ENCODE measurements at places on chromosomes 1 and 21.

DNA sequence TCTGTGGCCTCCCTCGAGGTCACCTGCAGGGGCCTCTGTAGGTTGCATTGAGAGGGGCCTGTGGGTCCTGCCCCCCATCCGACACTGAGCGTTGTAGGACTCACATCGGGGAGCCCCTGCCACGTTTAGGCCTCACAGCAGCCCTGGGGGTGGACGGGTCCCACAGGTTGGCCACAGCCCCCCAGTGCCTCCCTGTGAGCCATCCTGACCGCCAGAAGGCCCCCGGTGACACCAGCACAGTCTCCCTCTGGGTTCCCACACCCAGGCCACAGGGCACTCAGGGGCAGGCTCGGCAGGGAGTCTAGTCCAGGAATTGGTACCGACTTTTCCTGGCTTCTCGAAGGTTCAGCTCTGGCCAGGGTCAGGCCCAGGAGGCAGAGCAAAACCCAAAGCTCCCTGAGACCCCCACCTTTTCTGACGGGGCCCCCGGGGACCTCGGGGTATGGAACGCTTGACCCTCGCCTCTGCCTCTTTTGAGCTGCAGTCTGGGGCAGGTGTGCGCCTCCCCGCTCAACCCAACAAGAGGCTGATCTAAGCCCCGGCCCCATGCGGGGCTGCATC, 13.9 kb upstream of the POFUT2 start:
- no peak for DNase-seq

- DNase-seq, result no peak
Measured at GRCh38 chr1:85203573-85204171, 2.9 kb upstream of the SYDE2 start.

- DNase-seq, result no peak
Measured at GRCh38 chr1:11391886-11392285, 87.1 kb upstream of the DISP3 start.

DNA sequence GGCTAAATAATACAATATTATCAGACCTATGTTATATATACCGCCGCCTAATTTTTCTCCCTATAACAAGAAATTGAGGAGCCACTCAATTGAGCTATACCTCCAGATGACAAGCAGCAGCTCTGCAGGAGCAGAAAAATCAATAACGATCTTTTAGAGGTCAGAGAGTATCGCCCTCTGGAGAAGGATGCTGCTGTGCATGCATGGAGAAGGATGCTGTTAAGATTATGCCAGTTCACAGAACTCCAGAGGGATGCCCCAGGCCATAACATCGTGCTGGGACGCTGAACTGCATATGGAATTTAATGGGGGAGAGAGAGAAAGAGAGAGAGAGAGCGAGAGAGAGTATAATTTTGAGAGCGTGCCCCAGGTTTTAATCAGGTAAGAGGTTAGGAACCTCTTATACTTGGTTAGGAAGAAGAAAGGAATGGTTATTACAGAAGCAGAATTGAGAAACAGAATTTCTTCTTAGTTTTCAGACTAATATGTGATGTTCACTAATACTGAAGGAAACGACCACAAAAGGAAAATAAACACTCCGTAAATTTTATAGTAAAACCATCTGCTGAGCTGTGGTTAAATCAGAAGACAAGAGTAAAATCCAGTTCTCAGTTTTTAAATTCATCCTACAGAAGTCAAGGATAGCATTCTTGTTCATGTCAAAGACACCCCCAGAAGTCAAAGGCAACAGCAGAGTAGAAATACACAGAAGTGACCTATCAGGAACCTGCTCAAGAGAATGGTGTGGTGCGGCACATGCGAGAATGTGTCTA, 111.1 kb downstream of the SMYD2 start:
- no peak for DNase-seq

DNA sequence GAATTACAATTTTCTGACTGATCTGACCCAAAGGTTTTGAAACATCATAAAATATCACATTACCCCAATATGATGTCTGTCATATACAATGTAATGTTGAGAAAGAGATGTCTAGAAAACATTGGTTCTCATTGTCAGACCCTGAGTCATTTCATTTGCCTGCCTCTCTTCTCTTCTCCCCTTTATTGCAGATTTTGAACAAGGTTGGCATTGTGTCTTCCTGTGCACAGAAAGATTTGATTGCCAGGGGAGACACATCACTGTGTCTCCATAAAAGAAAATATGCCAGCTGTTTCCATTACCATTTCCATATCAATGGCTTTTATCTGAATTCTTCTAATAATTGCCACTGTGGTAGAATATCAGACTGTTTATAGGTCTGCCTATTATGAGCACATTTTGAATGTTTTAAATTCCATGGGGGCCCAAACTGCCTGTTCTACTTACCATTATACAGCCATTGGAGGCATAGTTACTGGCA, 65.6 kb downstream of the IFI44 start:
- DNase-seq, result no peak

- no peak for DNase-seq
Measured at GRCh38 chr1:222454782-222455181, 93.1 kb downstream of the HHIPL2 start.

- DNase-seq, result no peak
Measured at GRCh38 chr1:165490175-165490574, 45.2 kb upstream of the RXRG start.

DNA sequence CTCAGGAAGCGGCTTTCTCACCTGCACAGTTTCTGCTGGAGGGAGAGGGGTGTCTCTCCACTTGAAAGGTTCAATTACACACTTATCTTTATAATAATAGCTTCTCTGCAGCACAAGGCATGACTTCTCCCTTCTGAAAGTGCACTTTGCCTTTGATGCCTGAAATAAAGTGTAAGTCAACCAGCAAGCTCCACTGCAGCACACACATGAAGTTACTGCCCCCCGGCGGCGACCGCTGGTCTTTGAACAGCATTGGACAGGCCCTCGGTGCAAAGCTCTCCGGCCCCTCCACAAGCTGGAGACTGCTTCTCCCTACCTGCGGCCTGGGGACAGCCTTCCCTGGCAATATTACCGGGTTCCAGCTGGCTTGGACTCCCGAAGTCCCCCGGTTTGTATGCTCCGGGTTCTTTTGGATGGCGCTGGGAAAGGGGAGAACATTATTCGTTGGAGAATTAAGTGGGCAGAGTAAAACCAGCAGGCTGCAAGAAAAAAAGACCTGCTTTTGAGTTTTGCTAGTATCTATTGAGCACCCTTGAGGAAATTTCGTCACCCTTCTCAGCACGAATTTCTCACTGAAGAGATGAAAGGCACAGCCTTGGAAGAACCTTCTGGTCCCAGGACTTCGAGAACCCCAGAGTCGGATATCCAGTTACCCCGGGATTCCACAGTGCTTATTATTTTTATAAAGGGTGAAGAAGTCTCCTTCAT, 11.8 kb downstream of the RCAN1 start:
- DNase-seq, result peak; percentile 45

- DNase-seq, result no peak
Measured at GRCh38 chr1:153717330-153717729, 10.5 kb upstream of the INTS3 start.

GRCh38 chr1:39901464-39901713, 328 bp downstream of the MYCL start:
- no peak for DNase-seq

- DNase-seq, result no peak
Measured at GRCh38 chr1:222931023-222931422, 116.2 kb downstream of the DISP1 start.

DNA sequence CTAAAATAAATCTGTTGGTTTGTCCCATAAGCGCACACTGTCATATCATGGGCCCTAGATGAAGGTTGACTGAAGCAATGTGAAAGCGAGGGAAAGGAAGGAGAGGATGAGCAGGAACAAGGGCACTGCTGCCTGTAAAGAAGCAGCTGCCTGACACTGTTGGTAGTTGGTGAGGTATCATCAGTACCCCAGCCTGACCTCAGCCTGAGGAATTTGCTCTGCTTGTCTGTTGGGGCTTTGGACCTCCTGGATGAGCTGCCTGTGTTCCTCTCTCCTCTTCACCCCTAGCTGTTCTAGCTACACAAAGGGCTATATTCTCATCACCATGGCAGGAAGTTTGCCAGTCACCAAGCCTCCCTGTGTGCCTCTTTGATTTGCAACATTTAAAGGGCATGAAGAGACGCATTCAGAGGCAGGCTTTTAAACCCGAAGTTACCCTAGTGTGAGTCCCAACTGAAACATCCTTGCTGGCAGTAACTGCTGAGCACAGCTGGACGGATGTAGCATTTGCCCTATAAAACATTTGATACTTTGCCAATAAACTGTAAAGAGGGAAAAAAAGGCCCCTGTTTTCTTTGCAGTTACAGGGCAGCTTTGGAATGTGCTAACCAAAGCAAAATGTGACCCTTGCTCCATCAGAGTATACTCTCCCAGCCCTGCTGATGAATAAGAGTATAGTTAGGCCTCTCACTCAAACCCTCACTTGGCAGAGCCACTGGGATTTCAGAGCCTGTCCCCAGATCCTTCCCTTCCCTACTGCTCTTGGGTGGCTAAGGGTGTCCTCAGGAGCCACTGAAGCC, 22.2 kb upstream of the SPATA6 start:
- DNase-seq, result no peak

DNA sequence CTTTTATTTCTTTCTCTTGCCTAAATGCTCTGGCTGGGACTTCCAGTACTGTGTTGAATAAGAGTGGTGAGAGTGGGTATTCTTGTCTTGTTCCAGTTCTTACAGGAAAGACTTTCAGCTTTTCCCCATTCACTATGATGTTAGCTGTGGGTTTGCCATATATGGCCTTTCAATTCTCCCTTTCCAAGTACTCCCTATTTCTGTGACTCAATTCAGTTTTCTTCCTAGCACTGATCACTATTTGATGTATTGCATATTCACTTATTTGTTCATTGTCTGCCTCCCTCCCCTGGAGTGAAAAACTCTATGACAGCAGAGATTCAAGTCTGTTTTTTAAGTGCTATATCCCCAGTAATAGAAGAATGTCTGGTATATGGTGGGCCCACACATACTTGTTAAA, 618.2 kb upstream of the CAMK1G start:
- no peak for DNase-seq

DNA sequence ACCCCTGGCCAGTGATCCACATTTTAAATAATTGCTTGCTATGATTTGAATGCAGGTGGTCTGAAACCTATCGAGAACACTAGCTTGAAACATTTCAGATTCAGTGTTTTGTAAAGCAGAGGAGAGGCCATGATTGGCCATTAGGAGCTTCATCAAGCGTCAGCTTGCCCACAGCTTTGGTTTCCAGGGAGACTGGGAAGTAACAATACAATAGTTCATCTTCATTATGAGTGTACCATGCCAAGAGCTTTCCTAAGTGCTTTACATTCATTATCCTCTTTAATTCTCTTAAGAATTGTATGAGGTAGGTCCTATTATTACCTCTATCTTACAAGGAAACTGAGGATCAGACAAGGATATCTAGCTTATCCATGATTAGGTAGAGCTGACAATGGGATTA, 27.7 kb upstream of the ATP5PO start:
- no peak for DNase-seq

- DNase-seq, result no peak
Measured at GRCh38 chr1:19644681-19645410, 735 bp downstream of the NBL1 start.

DNA sequence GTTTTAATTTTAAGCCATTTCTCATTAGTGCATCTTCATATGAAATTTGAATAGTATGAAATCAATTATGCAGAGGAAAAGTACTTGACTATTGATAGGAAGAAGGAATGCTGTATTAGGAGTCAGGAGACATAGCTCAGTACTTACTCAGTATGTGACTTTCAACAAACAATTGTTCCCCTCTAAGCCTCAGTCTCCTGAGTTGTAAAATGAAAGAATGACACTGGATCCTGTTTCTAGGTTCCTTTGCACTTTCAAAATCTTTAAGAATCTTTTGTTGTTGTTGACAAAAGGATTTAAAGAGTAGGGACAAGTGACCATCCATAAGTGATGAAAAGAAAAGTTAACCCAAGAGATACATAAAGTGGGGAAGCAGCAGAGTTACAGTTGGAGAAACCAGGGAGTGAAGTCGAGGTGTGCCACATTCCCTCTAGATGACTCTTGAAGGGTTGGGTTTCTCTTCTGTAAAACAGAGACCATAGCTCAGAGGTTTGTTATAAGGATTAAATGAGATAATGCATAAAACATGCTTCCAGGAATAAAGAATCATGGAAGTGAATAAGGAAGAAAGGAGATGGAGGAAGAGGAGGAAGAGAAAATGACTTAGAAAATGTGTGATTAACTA, 105.7 kb upstream of the KCNJ15 start:
- DNase-seq, result no peak

DNA sequence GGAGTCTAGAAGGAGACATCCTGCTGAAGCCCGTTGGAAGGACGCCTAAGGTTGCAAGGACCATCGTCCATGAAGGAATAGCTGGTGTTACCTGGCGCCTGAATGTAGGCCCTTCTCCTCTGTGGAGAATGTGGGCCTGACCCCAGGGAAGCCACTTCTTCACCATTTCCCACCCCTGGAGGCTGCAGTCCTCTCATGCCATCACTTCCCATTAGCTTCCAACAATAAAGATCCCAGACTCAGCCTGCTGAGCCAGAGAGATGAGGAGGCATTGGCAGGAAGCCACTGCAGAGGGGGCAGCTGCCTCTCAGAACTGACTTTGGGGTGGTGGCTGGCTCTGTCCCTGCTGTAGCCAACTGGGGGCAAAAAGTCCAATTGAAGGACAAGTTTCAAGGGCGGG, 21.3 kb upstream of the KCNE2 start:
- no peak for DNase-seq

GRCh38 chr21:16514316-16514715, 784.5 kb downstream of the USP25 start:
- no peak for DNase-seq

- no peak for DNase-seq
Measured at GRCh38 chr1:230542054-230542453, 100.2 kb upstream of the COG2 start.

GRCh38 chr1:103783944-103784377, 34.3 kb downstream of the AMY1C start:
- no peak for DNase-seq

- DNase-seq, result no peak
Measured at GRCh38 chr1:37701051-37701450, 8.7 kb downstream of the CDCA8 start.

DNA sequence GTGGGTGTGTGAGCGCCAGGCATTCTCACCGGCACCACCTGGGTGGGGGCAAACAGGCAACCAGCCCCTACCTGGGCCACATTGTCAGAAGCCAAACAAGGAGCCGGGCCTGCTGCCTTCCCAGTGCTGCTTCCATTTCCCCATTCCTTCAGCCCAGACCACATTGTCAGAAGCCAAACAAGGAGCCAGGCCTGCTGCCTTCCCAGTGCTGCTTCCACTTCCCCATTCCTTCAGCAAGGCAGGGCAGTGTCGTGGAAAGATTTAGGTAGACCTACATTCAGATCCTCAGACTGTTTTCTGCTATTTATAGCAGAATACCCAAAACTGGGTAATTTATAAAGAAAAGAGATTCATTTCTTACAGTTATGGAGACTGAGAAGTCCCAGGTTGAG, 47.0 kb upstream of the EFHD2 start:
- no peak for DNase-seq

- DNase-seq, result no peak
Measured at GRCh38 chr1:151897991-151898431, 11.3 kb downstream of the THEM4 start.

All from SHP77 (cell line).